ENCODE measurements at places on chromosomes 12 and 14. TPM values are rescaled to one million over a fixed set of nuclear protein-coding genes. Genes with fewer than 3 reads are reported as not detected.

Gene AVPR1A
- not detected for total RNA-seq

Gene CCDC177
- total RNA-seq, result under 0.01 TPM

Gene FOXA1
- 0.15 TPM for total RNA-seq

Gene LRRC9
- not detected for total RNA-seq

Gene TAS2R14
- total RNA-seq, result 4.1 TPM

Gene P2RX7
- 3.8 TPM for total RNA-seq

Gene FSCB
- total RNA-seq, result not detected

Gene CCDC63
- not detected for total RNA-seq

Gene ANO4
- 1.3 TPM for total RNA-seq

Gene ARHGAP9
- total RNA-seq, result not detected

Gene CELA1
- total RNA-seq, result not detected

Gene GNB3
- 1.7 TPM for total RNA-seq

Gene VWF
- 2.9 TPM for total RNA-seq

Gene CBX5
- 27.1 TPM for total RNA-seq
